Right lobe of liver (tissue), 6 donors: ENCODE measurements at places on chromosomes 12 and 14. TPM values are rescaled to one million over a fixed set of nuclear protein-coding genes. Genes with fewer than 3 reads are reported as not detected.

GRCh38 chr12:89239534-89239933 is 112.8 kb downstream of the DUSP6 start:
- no peak for DNase-seq

- no peak for DNase-seq
These were observed 301.9 kb downstream of the CCER1 start for GRCh38 chr12:90653040-90653439.

GRCh38 chr14:91934554-91935285 is 12.8 kb downstream of the FBLN5 start:
- no peak for DNase-seq

DNA sequence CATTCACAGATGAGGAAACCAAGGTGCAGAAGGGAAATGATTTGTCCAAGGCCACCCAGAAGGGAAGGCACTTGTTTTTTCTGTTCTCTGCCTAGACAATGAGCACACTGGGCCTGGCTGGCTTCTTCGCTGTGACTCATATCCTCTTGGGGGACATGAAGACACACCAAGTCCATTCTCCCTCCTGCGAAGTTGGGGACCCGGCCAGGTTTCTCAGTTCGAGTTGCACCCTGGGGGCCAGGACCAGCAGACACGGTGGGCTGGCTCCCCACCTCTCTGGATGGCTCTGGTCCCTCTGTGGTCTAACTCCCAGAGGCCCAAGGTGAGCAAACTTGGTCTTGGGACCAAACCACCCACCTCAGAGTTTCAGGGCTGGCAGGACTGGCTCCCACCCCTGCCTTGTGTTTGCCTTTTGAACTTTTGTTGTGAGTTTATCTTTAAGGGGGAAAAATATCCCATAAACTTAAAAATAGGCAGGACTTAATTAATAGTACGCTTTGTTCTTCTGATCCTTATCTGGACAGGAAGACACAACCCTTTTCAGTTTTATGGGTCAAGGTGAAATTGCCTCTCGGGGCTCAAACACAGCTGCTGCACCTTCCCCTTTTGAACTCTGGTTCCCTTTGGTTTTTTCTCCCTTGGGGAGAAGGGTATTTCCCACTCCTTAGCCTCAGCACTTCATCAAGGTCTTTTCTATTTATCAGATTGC is 9.0 kb upstream of the MLEC start:
- DNase-seq = no peak

GRCh38 chr12:5521456-5522325 is 89.8 kb downstream of the NTF3 start:
- DNase-seq = no peak

GRCh38 chr14:100371773-100372172 is 48.6 kb downstream of the SLC25A47 start:
- DNase-seq = no peak

DNA sequence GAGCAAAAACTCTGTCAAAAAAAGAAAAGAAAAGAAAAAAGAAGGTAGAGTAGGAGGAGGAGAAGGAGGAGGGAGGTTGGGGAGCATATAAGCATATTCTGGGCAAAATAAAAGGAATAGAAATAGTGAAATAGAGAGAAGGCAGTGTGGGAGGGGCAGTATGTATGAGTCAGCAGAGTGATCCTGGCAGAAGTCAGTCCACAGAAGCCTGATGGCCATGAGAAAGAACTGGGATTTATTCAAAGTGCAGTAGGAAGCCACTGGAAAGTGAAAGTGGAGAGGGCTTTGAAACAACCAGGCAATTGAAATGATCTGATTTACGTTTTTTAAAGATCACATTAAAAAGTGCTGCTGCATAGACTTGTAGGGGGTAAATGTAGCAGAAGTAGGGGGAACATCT is 368.6 kb upstream of the USP15 start:
- DNase-seq = no peak

- DNase-seq = no peak
These were observed 80.4 kb downstream of the DAAM1 start for GRCh38 chr14:59268858-59269257.

GRCh38 chr12:67524861-67525616 is 123.5 kb upstream of the DYRK2 start:
- no peak for DNase-seq

- DNase-seq = no peak
These were observed 239 bp downstream of the ZFP36L1 start for GRCh38 chr14:68792678-68792978.

DNA sequence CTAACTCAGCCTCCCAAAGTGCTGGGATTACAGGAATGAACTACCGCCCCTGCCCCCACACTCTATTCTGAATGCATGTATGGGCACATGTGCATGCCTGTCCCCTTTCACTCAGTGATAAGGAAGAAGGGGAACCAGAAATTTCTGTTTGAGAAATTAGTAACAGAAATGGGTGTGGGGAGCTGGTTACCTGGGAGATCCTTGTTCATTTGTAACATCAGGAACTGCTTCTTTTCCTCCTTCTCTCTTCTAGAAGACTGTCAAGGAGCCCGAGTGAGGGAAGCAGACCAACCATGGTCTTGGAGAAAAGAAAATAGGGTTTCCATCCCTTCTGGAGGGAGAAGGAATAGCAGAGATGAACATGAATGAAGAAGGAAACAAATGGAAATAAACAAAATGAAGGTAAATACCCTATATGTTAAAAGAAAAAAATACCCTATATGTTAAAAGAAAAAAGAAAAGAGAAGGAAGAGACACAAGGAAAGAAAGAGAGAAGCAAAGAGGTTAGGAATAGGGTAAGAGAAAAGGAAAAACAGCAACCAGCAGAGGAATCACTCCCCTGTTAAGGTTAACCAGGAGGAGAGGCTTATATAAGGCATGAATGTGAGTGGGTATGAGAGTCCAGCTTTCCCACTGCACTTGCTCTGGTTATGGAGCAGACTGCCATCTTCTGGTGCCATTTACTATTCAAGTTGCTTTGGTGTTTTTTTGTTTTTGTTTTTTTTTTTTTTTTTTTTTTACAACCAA is 3.3 kb downstream of the PPP1R3E start:
- no peak for DNase-seq

DNA sequence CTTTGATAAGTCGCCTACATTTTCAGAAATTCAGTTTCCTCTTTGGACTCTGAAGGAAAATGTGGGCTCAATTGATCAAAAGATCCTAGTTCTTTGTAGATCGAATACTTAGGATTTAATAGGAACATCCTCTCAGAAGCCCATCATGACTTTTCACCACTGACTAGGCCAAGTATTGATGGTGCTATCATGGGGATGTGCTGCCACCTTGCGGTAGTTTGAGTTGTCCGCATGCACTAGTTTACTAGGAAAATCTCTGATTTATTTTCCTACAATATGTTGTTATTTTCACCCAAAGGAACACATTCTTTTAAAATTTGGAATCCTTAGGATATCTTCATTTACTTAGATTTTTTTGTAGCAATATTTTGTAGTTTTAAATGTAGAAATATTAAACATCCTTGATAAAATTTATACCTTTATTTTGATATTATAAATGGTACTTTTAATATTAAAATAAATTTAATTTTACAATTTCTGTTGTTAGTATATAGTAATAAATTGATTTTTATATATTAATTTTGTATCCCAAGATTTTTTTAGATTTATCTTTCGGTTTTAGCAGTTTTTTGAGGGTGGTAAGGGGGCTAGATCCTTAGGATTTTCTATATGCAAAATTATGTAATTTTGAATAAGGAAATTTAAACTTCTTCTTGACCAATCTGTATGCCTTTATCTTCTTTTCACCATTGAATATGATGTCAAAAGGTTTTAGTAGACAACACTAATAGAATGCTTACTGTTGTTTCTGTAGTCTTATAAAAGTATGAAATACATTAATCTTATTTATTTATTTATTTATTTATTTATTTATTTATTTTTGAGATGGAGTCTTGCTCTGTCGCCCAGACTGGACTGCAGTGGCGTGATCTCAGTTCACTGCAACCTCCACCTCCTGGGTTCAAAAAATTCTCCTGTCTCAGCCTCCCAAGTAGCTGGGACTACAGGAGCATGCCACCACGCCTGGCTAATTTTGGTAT is 52.9 kb upstream of the OR9K2 start:
- peak; percentile 73 for DNase-seq

GRCh38 chr12:25985316-25986175 is 27.1 kb downstream of the RASSF8 start:
- DNase-seq = no peak

- no peak for DNase-seq
These were observed 3.8 kb upstream of the SCARB1 start for GRCh38 chr12:124867401-124867930.

DNA sequence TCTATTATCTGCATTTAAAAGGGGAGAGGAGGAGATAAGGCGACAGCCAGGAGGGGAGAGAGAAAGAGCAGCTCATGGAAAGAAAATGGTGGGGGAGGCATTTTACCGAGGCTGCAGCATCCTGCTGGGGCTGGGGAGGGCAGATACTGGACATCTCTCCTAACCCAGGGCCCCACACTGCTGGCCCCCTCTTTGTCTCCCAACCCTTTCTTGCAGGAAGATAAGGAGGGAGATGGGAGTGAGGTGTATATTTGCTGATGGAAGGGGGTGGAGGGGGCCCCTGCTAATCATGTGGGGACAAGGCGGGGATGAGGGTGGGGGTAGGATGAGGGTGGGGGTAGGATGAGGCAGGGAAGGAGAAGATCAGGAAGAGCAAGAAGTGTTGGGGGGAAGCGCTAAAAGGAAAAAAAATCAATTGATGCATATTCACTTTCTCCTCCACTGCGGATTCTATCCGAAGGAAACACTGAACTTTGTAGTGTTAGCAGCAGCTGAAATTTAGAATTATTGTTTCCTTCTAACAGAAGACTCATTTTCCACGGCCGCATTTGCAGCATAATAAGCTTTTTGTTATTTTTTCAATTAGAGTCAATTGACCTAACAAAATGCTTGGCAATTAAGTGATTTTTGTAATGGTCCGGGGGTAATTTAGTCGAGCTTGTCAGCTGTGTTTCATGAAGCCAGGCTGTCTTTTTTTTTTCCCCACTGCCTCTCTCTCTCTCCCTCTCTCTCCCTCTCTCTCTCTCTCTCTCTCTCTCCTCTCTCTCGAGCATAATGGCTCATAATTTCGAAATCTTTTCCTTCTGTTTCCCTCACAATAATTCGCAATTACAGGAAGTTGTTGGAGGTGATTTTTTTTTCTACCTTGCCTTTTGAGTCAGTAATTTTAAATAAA is 1134.6 kb downstream of the BCL11B start:
- DNase-seq = no peak

DNA sequence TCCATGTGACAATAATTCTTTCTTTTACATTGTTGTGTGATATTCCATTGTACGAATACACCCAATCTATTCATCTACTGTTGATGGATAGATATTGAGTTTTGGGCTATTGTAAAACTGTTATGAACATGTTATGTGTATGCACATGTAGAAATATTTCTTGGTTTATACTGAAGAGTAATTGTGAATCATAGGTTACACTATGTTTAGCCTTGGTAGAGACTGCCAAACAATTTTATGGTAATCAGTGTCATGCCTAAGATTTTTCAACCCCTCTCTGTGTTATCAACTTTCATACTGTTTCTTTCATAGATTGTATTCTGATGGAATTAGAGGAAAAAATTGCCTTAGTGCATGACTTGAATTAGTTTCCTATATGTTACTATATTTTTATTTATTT is 39.5 kb downstream of the FRMD6 start:
- DNase-seq = no peak

- DNase-seq = no peak
These were observed 241.6 kb upstream of the NPAS3 start for GRCh38 chr14:32697114-32697513.

GRCh38 chr12:88781909-88782308 is 201.6 kb upstream of the KITLG start:
- no peak for DNase-seq

DNA sequence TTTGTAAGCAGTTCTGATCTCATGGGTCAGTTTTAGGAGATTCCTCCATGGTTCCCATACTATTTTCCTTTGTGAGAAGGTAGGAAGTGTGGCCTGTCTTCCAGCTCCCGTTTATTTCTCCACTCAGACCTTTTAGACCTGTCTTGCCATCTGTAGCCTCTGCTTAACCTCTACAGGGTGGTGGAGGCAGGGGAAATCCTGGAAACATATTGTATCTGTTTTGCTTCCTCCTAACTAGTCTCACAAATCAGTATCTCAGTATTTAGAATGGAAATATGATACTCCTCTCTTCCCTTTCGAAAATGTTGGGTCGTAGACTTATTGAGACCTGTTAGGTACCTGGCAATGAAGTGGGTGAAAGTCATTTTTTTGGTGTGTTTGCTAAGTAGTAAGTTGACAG is 399.4 kb upstream of the RGS6 start:
- DNase-seq = no peak

- no peak for DNase-seq
These were observed 1.3 kb downstream of the PRPH start for GRCh38 chr12:49296034-49296835.

- DNase-seq = no peak
These were observed 451.2 kb downstream of the RPS29 start for GRCh38 chr14:49134940-49135339.

- no peak for DNase-seq
These were observed 193.3 kb downstream of the ANO4 start for GRCh38 chr12:100987552-100988521.

DNA sequence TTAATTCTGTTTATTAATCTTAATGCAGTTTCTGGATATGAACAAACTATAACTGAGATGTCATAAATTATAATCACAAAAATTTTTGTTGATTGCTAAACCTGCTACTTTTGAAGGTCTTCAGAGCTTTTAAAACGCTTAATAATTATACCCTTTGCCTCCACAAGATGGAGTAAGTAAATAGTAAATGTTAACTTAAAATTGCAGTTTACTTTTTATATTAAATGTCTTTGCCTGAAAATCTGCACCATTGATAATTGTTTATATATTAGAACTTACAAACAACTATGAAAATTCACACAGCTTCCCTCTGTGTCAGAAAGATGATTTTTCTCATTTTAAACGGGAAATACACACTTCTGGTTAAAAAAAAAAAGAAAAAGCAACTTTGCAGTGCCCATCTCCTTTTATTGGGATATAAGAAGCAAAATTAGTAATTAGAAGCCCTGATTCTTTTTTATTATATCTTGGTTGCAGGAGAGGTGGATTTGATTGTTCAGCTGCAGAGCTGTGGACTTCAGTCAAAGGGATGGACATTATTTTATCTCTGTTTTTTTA is 35.6 kb downstream of the SCFD1 start:
- DNase-seq = no peak

Gene RHOJ
- 3.6 TPM for total RNA-seq

Gene BEGAIN
- 0.37 TPM for total RNA-seq

Gene SNX6
- 42.8 TPM for total RNA-seq

Gene ACVRL1
- 5.3 TPM for total RNA-seq

Gene PNN
- 29.3 TPM for total RNA-seq

Gene USP44
- total RNA-seq = not detected

Gene CLEC14A
- total RNA-seq = 9.2 TPM

Gene RNASE3
- total RNA-seq = not detected

Gene POLR3B
- 8.3 TPM for total RNA-seq

Gene SLC6A15
- not detected for total RNA-seq

Gene ASB2
- total RNA-seq = 0.59 TPM

Gene ARHGAP9
- total RNA-seq = 3.5 TPM

Gene TAS2R7
- total RNA-seq = not detected

Gene TEP1
- total RNA-seq = 11.2 TPM

Gene ABCD2
- total RNA-seq = not detected

Gene CLEC2A
- not detected for total RNA-seq
